ENCODE measurements at places on chromosomes 5 and 9. TPM values are rescaled to one million over a fixed set of nuclear protein-coding genes. Genes with fewer than 3 reads are reported as not detected.
A peak's percentile ranks its signal among the peaks of the same experiment; 100 is the strongest.

GRCh38 chr9:36922548-36922947 is 111.5 kb downstream of the PAX5 start:
- DNase-seq: no peak

- peak; percentile 31 for DNase-seq
Observed at GRCh38 chr9:114434878-114435311, 47.1 kb upstream of the AKNA start.

- DNase-seq: no peak
Observed at GRCh38 chr9:32701321-32702022, 66.0 kb upstream of the TAF1L start.

DNA sequence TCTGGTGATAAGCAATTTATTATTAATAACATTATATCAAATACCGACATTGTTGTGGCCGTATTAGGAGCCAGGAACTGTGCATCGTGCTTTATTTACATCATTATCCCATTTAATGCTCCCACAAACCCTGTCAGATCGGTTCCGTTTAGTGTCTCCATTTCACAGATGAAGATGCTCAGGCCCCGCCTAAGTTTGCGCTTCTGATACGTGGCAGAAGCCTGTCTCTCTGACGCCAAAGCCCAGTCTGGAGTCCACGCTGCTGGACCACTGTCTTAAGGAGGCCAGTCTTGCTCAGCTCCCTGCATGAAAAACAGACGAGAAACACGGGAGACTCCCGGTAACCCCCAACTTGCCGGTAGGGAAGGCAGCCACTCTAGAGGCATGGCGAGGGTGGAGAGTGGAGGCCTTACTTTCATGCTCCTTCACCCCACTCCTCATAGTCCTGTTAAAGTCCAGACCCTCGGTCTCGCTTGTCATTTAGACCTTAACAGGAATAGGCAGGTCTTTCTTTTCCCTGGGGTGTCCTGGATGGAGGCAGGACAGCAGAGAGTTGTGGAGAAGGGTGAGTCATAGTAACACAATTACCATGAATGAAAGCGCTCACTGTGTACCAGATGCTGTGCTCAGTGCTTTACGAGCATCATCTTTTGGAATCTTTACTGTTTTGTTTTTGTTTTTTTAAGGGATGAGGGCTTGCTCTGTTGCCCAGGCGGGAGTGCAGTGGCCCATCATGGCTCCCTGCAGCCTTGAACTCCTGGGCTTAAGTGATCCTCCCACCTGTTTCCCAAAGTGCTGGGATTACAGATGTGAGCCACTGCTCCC is 872 bp downstream of the TXNDC15 start:
- DNase-seq: peak; percentile 91

The STK32A gene
- 0.62 TPM for polyA plus RNA-seq

GRCh38 chr5:180602481-180603075 is 11.3 kb upstream of the SCGB3A1 start:
- DNase-seq: no peak

- DNase-seq: no peak
Observed at GRCh38 chr5:43304525-43304924, 8.7 kb downstream of the HMGCS1 start.

- peak; percentile 76 for DNase-seq
Observed at GRCh38 chr5:400282-401145, 42.5 kb upstream of the EXOC3 start.

Measured in muscle of back (tissue), 13 donors.